ENCODE measurements at places on chromosomes 11 and 22.

DNA sequence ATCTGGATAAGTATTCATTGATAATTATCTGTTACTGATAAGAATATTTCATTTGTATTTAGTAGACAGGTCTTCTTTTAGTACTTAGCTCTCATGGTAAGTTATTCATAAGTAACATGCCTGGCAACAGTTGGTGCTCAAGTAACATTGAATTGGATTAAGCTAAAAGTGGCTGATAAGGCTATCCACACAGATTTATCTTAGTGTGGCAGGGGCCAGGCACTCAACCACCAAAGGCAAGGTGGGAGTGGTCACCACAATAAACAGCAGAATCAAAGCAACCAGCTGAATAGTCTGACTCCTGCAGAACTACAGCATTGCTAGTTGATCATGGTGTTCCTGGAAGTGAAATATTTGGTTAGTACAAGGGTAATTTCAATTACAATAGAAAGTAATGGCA is 33.0 kb upstream of the NARS2 start:
- no peak for DNase-seq

- DNase-seq: no peak
Observed at GRCh38 chr11:117818041-117818873, 6.3 kb downstream of the FXYD2 start.

DNA sequence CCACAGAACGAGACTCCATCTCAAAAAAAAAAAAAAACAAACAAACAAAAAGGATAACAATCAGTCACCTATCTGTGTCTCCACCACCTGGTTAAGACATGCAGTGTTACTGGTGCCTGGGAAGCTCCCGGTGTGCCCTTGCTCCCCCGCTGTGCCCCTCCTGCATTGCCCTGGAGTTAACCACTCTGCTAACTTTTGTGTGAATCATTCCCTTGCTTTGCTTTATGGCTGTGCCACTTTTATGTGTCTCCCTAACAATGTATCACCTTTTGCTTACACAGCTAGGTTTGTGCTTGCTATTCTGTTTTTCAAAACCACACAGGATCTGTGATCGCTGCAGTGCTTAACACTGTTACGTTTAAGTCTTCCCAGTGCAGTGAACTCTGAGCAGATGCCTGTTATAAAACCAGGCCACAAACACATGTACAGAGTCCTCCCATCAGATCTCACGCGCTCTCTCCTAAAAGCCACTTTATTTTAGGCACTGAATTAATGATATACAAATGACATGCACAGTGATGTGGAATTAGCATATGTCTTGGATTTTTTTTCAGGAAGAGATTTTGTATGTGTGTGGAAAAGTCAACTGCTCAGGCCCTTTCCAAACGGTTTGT is 69.9 kb downstream of the BUD13 start:
- DNase-seq: no peak

GRCh38 chr11:123797114-123797513 is 9.0 kb downstream of the OR6M1 start:
- DNase-seq: no peak

DNA sequence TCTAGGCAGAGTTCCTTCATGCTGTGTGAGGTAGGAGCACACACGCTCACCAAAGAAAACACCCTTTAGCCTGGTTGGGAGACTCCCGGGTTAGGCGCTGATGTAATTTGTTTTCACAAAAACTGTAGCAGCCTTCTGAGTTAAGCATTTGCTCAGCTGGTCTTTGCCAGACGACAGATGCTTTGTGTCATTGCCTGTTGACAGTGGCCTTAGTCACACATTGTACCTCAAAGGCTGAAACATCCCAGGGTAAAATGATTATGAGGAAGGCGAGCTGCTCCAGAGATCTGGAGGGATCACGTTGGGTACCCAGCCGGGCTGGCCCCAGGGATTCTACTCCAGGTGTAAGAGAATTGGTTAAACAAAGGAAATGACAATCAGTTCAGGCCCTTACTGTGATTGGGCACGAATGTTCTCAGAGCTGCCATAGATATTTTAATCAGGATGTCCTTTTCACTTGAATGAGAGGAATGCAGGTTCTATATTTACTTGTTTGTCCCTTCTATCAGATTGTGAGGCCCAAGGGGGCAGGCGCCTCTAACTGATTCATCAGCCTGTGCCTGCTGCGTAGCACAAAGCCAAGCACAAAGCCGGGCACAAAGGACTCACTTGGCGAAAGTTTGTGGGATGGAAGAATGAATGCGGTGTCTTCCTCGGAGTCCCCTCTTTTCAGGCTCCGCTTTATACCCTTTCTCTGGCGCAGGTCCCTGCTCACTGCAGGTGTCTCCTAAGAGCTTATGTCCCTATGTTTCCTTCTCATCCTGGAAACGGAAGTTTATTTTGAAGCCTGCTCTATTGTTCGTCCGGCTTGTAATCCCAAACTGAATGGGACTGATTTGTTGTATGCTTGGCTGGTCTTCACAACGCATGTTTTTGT is 47.1 kb downstream of the ADM start:
- no peak for DNase-seq

DNA sequence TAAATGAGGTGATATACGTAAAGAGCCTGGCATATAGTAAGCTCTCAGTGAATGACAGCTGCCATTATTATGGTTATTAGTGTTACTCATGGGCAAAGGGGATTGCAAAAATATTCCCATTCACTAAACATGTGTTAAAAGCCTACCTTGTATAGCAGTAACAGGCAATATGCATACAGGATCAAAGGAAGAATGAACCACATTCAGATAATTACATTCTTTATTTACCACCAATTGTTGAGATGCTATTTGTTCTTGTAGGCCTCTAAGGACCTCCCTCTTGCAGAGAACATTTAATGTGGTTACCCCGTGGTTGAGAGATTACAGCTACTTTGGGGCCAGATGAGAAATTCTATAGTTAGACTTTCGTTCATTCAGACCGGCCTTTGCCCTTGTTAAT is 82.7 kb upstream of the DRD2 start:
- no peak for DNase-seq

DNA sequence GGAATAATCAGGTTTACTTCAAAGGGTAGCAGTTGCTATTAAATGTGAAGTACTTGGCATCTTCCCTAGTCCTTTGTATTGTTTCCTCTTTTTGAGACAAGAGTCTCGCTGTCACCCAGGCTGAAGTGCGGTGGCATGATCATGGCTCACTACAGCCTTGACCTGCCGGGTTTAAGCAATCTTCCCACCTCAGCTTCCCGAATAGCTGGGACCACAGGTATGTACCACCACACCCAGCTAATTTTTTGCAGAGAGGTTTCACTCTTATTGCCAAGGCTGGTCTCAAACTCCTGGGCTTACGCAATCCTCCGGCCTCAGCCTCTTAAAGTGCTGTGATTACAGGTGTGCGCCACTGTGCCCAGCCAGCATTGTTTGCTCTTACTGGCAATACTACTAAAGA is 36.2 kb upstream of the RAPSN start:
- DNase-seq: no peak

DNA sequence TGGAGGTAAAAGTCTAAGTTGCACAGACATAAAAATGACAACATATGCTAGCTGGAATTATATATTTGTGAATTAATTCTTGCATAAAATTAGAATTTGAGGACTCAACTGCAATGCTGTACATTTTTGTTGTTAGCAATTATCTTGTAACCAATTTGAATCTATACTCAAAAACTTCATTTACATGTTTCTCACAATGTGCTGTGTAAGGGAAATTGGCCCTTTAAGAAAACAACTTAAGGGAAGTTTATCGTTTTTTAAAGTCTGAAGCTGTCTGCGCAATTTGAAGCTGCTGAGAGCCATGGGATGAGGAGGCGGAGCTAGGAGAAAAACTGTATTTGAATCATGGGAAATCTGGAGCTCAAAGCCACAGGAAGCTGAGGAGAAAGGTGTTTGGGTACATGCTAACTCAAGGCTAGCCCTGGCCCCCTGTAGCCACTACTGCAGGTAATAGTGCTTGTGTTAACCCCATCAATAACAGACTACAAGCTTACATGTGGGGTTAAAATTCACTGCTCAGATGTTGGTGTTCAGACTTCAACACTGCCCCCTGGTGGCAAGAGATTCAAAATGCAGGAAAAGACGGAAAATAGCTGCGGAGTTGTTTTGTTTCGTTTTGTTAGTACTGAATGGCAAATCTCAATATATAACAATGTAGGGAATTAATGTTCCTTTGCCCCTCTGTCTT is 126.1 kb downstream of the BRD1 start:
- no peak for DNase-seq

GRCh38 chr11:38169286-38169685 is 1571.2 kb upstream of the RAG2 start:
- DNase-seq: no peak

- no peak for DNase-seq
Observed at GRCh38 chr11:118635642-118636041, 28.2 kb downstream of the PHLDB1 start.

- no peak for DNase-seq
Observed at GRCh38 chr11:114295676-114296604, at the start of gene NNMT. Gene NNMT, plus strand, starts transcription at chr11:114296399. Its CDS starts 158 bp downstream, at chr11:114296557.

DNA sequence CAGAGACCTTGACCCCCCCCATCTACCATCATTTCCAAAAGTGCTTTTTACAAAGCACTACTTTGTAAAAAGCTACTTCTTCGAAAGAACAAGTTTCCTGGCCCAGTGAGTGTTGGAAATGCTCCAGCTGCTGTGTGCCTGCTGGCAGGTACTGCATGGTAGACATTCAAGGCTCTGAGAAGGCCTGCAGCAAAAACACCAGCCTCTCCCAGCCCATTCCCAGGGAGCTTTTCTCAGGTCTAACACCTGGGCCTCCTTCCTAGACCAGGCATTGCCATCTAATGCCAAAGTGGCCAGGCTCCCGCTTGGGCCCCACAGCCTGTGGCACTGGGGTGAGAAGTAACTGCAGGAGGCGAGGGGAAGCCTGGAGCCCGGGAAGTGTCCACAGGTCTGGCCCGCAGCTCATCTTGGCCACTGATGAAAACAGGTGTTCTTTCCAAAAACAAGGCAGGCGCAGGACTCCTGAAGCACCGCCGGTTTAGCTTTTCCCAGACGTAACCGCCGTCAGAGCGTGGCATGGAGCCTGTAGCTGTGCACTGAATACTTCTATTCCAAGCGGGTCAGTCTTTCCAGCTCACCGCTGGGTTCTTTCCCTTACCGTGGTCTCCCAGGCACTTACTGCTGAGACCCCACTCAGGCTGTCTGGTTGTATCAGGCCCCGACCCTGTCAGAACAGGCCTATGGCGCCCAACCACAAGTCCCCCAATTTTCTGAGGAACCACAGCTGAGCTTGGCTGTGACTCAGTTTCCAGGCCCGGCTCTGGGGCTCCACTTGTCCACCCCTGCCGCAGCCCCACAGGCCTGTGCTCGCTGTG is 1.2 kb upstream of the TCIRG1 start:
- no peak for DNase-seq

DNA sequence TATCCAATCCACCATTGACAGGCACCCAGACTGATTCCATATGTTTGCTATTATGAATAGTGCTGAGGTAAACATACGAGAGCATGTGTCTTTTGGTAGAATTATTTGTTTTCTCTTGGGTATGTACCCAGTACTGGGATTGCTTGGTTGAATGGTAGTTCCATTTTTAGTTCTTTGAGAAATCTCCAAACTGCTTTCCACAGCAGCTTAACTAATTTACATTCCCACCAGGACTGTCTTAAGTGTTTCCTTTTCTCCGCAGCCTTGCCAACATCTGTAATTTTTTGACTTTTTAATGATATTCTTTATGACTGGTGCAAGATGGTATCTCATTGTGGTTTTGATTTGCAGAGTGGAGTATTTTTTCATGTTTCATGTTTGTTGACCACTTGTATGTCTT is 8.3 kb downstream of the FDX1 start:
- DNase-seq: no peak

- DNase-seq: no peak
Observed at GRCh38 chr11:93329936-93330445, 551 bp upstream of the DEUP1 start.

GRCh38 chr11:35126000-35126878 is 12.7 kb upstream of the CD44 start:
- no peak for DNase-seq

DNA sequence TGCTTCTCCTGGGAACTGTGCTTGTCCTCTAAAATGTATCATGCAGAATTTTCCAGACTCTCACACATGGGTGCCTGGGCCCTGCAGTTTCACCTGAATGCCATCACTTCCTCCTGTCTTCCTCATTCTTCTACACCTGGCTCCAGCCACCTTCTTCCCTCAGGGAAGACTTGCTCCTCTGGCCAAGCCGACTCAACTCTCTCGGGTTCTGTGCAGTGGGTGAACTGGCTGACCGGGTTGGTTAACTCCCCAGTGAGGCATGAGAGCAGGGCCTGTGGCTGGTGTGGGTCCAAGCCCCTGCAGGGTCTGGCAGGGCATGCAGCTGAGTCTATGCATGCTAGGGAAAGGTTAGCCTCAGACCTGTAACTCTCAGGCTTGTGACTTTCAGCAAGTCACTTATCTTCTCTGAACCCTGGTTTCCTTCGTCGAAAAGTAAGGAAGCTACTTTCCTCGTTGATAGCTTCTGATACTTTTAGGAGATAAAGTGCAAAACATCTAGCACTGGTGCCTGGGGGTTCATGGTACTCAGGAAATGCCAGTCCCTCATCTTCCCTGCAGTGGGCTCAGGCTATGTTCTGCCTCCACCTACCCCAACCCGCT is 11.9 kb downstream of the CD82 start:
- no peak for DNase-seq

GRCh38 chr11:70399681-70400112 is 1.4 kb downstream of the CTTN start:
- DNase-seq: no peak

- DNase-seq: no peak
Observed at GRCh38 chr11:34613552-34614056, 7.3 kb upstream of the EHF start.

GRCh38 chr11:21567645-21568290 is 625.1 kb upstream of the ANO5 start:
- DNase-seq: no peak

DNA sequence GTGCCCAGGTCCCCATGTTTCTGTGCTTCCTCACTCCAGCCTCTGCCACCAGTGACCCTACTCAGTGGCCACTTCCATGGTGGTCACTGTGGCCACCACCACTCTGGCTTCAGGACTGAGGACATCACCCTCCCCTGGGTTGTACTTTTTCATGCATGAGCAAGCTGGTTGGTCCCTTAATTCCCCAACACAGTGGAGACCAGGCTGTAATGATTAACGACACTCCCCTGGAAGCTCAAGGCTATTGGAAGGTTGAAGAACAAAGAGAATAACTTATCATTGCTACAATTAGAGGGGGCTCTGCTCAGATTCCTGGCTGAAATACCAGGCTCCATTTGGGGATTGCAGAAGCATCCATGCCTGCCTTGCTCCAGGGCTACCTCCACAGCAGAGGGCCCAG is 10.5 kb downstream of the PLAAT4 start:
- DNase-seq: no peak

- DNase-seq: no peak
Observed at GRCh38 chr11:69425444-69425843, 56.0 kb upstream of the LINC01488 start.

- no peak for DNase-seq
Observed at GRCh38 chr22:25747245-25747944, 5.4 kb downstream of the MYO18B start.

- DNase-seq: no peak
Observed at GRCh38 chr22:35727436-35727835, 9.8 kb downstream of the APOL5 start.

Data from esophagus squamous epithelium (tissue), 5 donors.